Ammon's horn (tissue), 1 donor: ENCODE measurements at places on chromosomes 1 and 21.

DNA sequence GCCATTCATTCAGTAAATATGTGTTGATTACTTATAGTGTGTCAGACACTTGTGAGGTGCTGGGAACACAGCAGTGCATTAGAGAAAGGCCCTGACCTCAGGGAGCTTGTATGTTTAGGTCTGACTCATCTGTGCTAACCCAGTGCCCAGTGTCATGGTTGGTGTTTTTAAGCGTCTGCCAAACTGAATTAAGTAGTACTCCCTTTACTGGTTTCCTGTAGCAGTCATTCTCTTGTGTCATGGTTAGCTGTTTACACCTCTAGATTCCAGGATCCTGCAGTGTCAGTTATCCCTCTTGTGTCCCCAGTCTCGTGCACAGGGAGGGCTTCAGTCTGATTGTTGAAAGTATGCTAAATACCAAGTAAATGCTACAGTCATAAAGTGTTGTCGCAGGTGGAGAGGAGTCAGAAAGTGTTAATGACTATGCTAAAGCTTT is 14.2 kb downstream of the UCK2 start:
- DNase-seq = no peak

GRCh38 chr1:32521165-32521564 is 18.1 kb upstream of the ZBTB8A start:
- no peak for DNase-seq

DNA sequence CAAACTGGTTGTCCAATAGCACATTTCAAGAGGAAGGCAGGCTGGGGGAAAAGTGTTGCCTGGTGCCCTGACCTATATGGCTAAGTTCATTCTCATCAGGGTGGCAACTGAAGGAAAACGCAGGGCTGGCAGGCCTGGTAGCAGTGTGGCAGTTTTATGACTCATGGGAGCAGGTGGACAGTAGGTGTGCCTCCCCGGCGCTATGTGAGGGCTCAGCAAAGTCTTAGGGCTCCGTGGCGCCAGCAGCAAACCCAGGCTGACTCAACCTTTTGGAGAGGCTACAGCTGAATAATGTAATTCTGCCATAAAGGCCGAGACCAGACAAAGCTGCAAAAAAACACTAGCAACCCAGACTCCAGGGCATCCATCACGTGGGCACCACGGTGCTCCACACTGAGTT is 23.6 kb downstream of the GADD45A start:
- no peak for DNase-seq

- DNase-seq = no peak
Measured at GRCh38 chr1:25549273-25550154, 6.1 kb downstream of the LDLRAP1 start.

- no peak for DNase-seq
Measured at GRCh38 chr1:201348211-201348566, 29.3 kb downstream of the TNNT2 start.

DNA sequence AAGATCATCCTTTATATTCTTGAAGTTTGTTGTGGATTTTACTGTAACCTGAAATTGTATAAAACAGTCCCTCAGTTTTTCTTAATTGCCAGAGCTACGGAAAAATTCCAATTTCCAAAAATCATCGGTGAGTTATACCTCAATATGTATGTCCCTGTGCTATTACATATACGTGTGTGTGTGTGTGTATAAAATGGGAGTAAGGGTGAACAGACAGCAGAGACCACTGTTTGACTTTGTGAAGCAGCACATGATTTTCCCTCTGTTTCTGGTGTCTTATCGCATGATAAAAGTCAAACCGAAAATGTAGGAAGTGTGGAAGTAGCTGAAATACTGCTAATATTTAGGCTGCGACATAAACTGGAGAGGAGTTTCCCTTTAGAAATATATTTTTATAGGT is 1.2 kb downstream of the OR2T1 start:
- DNase-seq = no peak

GRCh38 chr1:112826217-112826944 is 111.2 kb upstream of the PPM1J start:
- DNase-seq = no peak
